ENCODE measurements at places on chromosomes 11 and 22.

DNA sequence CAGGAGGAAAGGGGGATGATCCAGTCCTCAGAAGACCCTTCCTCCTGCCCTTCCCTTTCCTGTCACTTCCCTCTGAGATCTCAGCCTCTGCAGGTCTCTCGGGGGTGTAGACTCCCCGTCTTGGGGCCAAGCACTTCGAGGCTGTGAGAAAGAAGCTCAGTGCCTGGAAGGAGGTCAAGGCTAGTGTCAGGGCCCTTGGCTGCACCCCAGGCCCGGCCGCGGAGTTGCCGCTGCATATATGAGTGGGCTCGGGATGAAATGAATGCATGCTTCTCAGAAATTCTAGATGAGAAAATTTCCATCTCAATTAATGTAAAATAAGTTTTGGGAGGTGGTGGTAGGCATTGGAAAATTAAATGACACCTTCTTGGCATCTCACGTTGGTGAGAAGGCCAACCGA is 1313.7 kb downstream of the BRD1 start:
- DNase-seq, result no peak

- no peak for DNase-seq
Measured at GRCh38 chr22:30810105-30810504, 115.4 kb downstream of the OSBP2 start.

- DNase-seq, result no peak
Measured at GRCh38 chr22:36052505-36052941, 23.9 kb upstream of the RBFOX2 start.

- no peak for DNase-seq
Measured at GRCh38 chr11:123203471-123203870, 8.4 kb upstream of the CLMP start.

- DNase-seq, result no peak
Measured at GRCh38 chr22:19060356-19061009, 61.7 kb downstream of the DGCR2 start.

- no peak for DNase-seq
Measured at GRCh38 chr22:26409719-26410335, 19.2 kb upstream of the ASPHD2 start.

DNA sequence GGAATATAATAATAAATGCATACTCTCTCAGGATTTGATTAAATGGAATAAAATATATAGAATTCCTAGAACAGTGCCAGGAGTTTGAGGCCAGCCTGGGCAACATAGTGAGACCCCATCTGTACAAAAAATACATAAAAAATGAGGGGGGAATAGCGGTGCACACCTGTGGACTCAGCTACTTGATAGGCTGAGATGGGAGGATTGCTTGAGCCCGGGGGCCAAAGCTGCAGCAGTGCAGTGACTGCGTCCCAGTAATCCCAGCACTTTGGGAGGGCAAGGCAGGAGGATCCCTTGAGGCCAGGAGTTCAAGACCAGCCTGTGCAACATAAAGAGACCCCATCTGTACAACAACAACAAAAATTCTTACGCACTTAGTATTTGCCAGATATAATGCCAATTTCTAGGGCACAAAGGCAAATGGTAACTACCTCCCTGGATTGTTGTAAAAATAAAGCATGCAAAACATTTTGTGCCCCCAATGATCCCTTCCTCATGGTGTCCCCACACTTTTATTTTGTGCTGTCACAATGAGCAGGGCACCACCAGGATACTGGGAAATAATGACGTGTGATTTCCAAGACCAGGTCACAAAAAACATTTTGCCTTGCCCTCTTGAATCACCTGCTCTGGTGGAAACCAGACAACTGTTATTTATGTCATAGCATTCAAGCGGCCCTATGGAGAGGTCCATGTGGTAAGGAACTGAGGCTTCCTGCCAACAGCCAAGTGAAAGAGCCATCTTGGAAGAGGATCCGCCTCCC is 18.3 kb upstream of the ZNF280A start:
- no peak for DNase-seq

- DNase-seq, result no peak
Measured at GRCh38 chr11:123904932-123905331, 3.0 kb downstream of the OR8D4 start.

DNA sequence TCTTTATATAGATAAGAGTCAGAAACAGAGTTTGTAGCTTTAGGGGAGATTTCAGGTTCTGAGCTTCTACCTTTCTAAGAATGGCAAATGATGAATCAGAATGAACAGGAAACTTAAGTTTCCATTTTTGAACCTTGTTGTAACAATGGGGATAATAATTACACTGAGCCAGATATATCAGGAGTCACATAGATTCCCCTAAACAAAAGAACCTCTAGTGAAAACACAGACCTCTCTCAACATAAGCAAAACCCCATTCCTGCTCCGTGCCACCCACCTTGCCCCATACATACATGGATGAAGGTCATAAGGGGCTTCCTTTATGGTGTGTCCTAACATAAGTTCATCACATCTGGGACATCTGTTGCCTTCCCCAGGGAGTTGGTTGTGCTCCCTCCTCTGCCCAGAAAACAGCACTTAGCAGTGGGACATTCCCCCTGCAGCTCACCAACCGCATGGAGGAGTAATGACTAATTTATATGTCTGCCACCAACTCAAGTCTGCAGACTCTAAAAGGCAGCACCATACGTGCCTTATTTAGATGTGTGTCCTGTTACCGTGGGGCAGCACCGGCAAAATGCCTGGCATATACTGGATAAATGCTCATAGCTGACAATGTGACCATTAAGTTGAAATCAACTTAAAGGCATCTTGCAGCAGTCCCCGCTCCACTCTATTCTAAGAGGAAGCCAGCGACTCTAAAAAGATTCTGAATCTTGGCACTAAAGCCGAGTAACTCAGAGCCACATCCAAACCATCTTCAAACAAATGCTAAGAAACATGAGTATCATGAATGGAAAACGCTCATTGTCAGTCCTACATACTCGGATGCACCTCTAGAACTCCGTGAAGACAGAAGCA is 8.0 kb downstream of the JAML start:
- DNase-seq, result no peak

DNA sequence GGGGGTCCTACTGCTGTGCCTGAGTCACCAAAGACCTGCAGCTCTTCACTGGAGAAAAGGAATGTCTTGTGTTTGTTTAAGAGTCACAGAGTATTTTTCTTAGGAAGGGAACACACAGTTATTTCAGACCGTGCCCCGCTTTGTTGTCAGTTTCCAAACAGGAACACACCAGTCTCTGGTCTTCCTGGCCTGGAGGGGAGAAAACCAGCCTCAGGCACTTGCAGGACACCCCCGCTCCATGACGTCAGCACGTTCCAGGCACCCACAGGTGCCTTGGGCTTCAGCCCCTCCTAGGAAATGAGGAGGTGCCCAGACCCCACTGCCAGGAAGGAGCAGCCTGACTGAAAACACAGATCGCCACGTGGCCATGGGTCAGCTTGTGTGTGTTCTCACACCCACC is 5.4 kb downstream of the DEAF1 start:
- no peak for DNase-seq

- no peak for DNase-seq
Measured at GRCh38 chr11:110089617-110090282, 3.4 kb upstream of the ZC3H12C start.

DNA sequence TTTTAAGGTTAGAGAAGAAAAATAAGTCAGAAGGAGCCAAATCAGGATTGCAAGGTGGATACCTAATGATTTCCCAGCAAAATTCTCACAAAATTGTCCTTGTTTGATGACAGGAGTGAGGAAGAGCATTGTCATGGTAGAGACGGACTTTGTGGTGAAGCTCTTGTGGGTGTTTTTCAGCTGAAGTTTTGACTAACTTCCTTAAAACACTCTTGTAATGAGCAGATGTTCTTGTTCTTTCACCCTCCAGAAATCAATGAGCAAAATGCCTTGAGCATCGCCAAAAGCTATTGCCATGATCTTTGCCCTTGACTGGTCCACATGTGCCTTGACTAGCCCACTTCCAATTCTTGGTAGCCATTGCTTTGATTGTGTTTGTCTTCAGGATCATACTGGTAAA is 20.0 kb downstream of the CALCB start:
- DNase-seq, result no peak

DNA sequence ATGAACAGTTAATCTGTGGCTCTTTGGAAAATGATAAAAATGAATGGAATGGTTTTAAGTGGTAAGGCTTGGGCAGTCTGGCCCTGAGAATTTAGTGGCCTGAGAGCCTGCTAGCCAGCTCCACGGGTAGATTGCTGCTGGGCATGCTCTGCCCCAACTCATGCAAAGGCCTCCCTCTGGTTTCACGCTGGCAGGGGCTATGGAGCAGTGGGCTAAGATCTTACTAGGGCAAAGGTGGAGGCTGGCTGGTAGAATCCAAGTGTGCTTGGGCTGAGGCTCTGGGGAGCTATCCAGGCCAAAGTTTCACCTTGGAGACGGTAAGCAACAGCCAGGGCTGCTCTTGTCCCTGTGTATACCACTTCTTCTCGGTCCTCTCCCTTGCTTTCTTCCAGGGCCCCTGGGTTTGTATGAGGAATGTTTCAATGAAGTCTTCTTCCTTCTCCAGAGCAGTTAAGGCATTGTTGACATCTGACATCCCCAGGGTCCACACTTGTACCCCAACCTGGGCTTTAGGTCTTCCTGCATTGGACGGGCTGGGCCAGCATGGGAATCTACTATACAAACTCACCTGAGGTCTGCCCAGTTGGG is 27.4 kb downstream of the UBE2L3 start:
- DNase-seq, result no peak

DNA sequence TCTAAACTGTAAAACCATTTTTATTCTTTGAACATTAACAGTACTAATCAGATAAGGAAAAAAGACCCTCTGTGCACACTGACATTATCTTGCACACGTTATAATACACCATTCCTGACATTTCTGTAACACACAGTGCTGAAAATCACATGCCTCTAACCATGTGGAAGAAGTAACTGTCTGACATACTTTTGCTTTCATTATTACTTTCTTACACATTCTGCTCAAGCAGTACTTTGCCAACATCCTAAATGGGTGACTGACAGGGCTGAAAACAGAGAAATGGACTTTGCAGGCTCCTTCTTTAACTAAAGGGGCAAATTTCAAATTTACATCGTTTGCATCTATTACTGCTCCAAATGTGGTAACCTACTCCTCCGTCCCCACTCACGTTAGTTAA is 22.8 kb upstream of the TP53AIP1 start:
- DNase-seq, result no peak

GRCh38 chr11:119878990-119879389 is 150.0 kb upstream of the NECTIN1 start:
- no peak for DNase-seq

DNA sequence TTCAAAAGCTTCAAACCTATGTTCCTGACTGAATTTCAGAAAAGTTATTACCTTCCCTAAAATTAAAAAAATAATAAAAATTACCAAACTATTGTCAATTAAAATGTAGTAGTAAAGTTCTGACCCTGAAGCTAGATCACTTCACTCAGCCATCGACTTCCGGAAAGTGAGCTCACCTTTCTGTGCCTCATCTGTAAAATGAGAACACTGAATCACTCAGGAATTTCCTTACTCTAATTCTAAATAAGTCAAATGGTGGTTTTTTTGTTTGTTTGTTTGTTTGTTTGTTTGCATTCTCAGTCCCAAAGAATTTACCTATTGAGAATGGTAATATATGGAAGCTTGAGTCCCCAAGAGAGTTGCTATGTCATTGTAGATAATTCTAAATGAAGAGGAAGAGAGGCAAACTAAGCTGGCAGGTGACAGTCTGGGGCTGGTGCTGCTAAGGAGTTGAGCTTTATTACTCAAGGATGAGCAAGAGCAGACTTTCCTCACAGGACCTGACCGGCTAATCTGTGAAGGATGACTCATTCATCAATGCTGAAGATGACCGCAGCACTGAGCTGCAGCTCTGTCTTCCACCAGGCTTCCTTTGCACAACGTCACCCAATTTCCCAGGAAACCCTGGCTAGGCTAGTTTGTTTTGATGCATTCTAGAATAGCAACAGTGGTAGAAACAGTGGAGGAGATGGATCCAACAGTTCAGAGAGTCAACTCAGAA is 248.8 kb downstream of the RAB38 start:
- no peak for DNase-seq

GRCh38 chr11:75903276-75903675 is 88.3 kb downstream of the UVRAG start:
- DNase-seq, result no peak

DNA sequence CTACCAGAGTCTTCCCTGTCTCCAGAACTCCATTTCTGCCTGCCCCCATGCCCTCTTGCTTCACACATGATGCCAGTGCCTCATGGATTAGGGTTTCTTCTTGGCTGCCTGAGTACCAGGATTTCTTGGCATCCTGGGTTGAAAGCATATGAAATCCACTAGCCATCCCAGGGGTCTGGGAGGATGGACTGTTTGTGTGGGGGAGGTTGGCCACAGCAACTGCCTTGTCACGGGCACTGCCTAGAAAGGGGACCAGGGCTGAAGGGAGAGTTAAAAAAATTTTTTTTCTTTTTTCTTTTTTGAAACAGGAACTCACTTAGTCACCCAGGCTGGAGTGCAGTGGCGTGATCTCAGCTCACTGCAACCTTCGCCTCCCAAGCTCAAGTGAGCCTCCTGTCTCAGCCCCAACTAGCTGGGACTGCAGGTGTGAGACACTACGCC is 4.2 kb downstream of the USP35 start:
- DNase-seq, result no peak

- DNase-seq, result no peak
Measured at GRCh38 chr11:17572359-17572690, 25.3 kb downstream of the OTOG start.

DNA sequence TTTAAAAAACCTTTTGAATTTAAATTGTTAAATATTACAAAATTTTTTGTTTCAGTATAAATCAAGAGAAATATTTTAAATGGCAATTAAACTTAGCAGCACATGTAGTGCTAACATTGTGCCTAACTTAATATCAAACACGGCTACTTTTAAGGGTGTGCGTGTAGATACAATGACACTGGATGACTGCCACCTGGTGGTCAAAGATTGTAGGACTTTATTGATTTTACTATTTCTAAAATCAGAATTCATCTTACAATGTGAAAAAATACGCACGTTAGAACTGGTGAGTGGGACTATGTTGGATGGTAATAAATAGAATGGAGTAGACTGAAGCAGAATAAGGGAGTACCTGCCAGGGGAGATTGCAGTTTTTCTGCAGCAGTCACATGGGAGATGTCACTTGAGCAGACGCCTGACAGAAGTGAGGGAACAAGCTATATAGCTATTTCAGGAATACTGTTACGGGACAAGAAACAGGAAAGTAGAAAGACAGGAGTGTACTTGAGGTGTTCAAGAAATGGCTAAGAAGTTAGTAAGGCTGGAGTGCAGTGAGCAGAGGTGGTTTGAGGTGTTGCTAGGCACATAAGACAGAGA is 52.9 kb downstream of the UVRAG start:
- DNase-seq, result no peak

GRCh38 chr22:40817737-40818136 is 1.4 kb downstream of the SLC25A17 start:
- no peak for DNase-seq
